KBM-7 (cell line): ENCODE measurements at places on chromosomes 13 and 19.

DNA sequence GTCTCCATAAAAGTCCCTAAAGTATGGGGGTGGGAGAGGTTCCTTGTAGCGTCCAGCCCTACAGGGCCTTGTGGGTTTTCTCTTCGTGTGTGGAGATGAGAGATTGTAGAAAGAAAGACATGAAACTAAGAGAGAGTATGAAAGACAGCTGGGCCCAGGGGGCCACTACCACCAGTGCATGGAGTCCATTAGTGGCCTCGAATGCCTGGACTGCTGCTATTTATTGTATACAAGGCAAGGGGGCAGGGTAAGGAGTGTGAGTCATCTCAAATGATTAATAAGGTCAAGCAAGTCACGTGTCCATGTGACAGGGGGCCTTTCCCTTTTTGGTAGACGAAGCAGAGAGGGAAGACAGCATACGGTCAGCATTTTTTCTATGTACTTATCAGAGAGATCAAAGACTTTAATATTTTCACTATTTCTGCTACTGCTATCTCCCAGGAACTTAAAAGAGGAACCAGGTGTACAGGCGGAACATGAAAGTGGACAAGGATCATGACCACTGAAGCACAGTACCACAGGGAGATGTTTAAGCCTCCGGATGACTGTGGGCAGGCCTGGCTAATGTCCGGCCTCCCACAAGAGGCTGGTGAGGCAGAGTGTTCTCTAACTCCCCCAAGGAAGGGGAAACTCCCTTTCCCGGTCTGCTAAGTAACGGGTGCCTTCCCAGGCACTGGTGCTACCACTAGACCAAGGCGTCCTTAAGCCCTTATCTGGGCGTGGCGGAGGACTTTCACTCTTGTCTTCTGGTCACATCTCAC, 25.5 kb downstream of the FGF21 start:
- peak; percentile 32 for DNase-seq

- no peak for DNase-seq
These were observed 66.1 kb upstream of the DIAPH3 start for GRCh38 chr13:60229708-60230272.

DNA sequence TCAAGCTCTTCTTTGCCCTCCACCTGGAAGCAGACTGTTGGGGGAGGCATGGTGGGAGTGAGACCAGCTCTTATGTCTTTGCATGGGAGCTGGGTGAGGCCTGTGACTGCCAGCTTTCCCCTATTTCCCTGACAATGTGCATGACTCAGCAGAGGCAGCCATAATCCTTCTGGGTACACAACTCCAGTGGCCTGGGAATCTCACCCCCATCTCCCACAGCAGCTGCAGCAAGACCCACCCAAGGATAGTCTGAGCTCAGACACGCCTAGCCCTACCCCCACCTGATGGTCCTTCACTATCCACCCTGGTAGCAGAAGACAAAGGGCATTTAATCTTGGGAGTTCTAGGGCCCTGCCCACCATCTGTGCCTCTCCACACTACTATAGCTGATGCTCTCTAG, 41.4 kb upstream of the FGF14 start:
- DNase-seq = no peak

DNA sequence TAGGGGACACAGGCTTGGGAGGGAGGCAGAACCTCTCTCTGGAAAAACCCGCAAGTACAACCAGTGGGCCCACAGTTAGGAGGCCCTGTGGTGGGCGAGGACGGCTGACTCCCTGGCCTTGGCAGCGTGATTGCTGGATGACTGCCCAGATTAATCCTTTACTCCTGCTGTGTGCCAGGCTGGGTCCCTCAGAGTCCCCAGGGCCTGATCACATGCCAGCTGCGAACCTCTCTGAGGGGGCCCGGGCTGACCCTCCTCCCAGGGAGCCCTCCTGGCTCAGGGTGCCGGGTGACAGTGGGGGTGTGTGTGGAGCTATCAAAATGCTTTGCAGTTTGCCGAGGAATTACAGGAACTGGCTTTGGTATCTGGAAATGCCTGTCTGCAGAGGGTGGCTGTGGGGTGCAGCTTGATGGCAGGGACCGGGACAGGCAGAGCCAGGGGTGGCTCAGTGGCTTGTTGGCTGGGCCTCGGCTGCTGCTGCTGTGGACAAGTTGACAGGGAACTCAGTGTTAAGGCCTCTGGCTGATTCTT, 48.9 kb downstream of the DNM2 start:
- no peak for DNase-seq

GRCh38 chr13:28942906-28943305, 122.8 kb downstream of the MTUS2 start:
- DNase-seq = no peak

GRCh38 chr13:30963791-30964190, 31.3 kb downstream of the TEX26 start:
- no peak for DNase-seq

DNA sequence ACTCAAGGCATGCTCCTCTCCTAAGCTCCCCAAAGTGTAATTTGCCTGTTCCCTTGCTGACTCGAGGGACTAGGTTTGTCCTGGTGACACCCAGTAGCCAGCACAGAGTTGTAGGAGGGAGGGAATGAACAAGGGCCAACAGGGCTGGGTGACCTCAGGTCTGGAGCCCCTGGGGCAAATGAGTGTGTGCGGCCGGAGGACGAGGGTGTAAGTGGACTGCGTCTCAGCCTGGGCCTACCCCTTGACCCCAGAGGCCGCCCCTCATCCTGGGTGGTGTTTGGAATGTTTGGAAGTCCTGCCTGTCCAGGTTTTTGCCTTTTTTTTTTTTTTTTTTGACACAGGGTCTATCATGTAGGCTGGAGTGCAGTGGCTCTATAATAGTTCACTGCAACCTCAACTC, 1.3 kb upstream of the ZNF653 start:
- DNase-seq = no peak

DNA sequence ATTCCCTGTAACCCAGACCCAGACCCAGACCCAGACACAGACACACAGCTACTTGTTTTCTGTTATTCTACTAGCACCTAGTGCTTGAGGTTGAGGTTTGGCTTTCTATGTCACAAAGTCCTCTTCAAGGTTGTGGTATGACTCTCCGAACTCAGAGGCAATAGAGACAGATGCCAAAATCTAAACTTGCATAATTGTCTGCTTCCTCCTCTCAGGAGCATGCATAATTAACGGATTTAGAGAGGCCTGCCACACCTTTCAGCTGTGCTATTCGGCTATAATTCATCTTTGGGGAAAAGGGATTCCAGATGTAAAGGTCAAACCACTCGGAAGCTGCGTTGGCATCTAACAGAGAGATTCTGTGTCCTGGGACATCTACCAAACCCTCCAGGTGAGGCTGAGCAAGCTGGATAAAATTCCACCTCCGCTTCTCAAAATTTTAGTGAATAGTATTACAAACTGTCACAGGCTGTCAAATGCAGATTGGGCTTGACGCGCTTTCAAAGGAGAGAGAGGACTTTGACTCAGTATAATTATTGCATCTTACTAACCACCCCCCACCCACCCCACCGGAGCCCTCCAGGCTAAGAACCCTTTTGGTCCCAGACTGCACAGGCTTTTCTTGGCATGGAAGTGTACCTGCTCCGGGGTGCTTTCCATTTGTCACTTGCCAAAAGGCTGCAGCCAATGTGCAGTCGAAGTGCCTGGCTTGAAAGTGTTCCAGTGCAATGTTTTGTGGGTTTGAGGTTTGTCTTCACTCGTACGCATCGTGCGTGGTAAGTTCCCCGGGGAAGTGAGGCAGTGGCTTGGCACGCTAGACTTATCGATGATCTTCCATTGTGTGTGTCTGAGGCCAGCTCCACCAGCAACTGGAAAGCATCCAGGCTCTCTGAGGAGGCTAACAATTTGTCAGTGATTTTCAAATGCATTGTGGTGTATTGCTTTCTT, 194.1 kb downstream of the TDRD3 start:
- DNase-seq = peak; percentile 31

DNA sequence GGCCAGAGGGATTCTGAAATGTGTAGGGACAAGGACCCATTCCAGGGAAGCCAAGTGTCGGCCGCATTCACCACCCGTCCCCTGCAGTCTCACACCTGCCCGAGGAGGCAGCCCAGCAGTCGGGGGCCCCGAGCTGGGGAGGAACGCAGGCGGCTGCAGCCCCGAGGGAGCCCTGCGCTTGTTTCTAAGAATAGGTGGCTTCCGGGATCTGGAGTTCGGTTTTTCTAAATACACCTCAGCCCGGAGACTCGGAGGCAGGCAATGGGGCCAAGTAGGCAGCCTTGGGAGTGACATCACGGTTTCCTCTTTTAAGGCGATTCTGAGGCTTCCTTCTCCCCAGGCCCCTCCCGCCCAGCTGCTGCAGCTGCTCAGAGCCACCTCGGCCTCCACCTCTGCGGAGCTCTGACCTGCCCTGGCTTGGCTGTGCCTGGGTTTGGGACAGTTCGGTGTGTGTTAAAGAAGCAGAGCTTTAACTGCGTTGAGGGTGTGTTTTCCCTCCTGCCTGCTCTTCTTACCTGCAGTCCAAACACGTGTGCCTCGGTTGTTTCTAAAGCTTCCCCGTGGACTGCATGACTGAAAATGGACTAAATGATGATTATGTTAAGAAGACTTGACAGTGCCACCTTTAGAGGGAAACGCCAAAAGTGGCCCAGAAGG, 80.5 kb downstream of the COL4A2 start:
- DNase-seq = peak; percentile 13

DNA sequence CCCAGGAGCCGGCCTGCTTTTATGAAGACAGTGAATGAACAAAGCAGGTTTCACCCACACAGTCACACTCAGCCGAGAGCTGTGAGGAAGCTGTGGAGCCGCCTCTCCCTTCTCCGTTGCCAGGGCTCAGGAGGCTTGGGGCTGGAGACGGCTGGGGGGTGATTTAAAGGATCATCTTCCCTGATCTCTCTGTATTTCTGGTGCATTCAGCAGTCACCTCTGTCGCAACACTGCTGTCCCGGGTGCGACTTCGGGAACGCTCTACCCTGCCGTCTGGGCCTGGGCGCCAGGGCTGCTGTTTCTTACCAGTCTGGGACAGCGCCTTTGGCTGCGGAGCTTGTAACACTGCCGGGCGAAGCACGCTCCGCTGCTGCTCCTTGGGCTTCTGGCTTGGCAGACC, 18.1 kb downstream of the CAPS start:
- no peak for DNase-seq
